Melanocyte of skin (primary cell): ENCODE measurements at places on chromosomes 1 and 21. TPM values are rescaled to one million over a fixed set of nuclear protein-coding genes. Genes with fewer than 3 reads are reported as not detected.

The POGK gene
- total RNA-seq: 37.8 and 38.3 TPM in 2 replicates

The TIAM1 gene
- total RNA-seq: 33.0 and 58.5 TPM in 2 replicates

The PLA2G2C gene
- not detected in 2 replicates for total RNA-seq

The SLC25A34 gene
- 0.73 and 1.0 TPM in 2 replicates for total RNA-seq

The CAMK1G gene
- total RNA-seq: not detected in 2 replicates

The LINGO4 gene
- not detected in 2 replicates for total RNA-seq

The ST6GALNAC3 gene
- total RNA-seq: 58.5 and 61.3 TPM in 2 replicates

The KCNK1 gene
- not detected in 2 replicates for total RNA-seq

The EXO1 gene
- total RNA-seq: 36.3 and 36.4 TPM in 2 replicates

The GJA8 gene
- not detected in 2 replicates for total RNA-seq

The TMEM51 gene
- total RNA-seq: 31.3 and 33.4 TPM in 2 replicates

The C1orf115 gene
- 0.34 and 5.8 TPM in 2 replicates for total RNA-seq

The RBM11 gene
- 2.0 and 3.3 TPM in 2 replicates for total RNA-seq

The MCM3AP gene
- total RNA-seq: 68.0 and 79.6 TPM in 2 replicates

The ADCY10 gene
- total RNA-seq: under 0.01 and 0.15 TPM in 2 replicates
